ENCODE measurements at places on chromosomes 2 and 18. TPM values are rescaled to one million over a fixed set of nuclear protein-coding genes. Genes with fewer than 3 reads are reported as not detected.

TBR1 gene
- under 0.01 TPM for total RNA-seq

NDC80 gene
- 43.5 TPM for total RNA-seq

CHRNG gene
- total RNA-seq, result not detected

SPATA3 gene
- total RNA-seq, result not detected

LCT gene
- total RNA-seq, result not detected

UGT1A5 gene
- total RNA-seq, result not detected

GAD1 gene
- 0.22 TPM for total RNA-seq

CBLN2 gene
- total RNA-seq, result not detected

CRYGD gene
- total RNA-seq, result not detected

DNER gene
- 13.7 TPM for total RNA-seq

ST6GAL2 gene
- total RNA-seq, result 0.44 TPM

CYP27C1 gene
- not detected for total RNA-seq

CRYBA2 gene
- total RNA-seq, result not detected
